CD4-positive, alpha-beta T cell (primary cell): ENCODE measurements at places on chromosomes 2 and 18.
A peak's percentile ranks its signal among the peaks of the same experiment; 100 is the strongest.

- DNase-seq: no peak
Observed at GRCh38 chr2:57402755-57403154, 643.9 kb upstream of the VRK2 start.

- peak; percentile 16 for DNase-seq
Observed at GRCh38 chr2:216084547-216084946, 2.8 kb downstream of the TMEM169 start.

DNA sequence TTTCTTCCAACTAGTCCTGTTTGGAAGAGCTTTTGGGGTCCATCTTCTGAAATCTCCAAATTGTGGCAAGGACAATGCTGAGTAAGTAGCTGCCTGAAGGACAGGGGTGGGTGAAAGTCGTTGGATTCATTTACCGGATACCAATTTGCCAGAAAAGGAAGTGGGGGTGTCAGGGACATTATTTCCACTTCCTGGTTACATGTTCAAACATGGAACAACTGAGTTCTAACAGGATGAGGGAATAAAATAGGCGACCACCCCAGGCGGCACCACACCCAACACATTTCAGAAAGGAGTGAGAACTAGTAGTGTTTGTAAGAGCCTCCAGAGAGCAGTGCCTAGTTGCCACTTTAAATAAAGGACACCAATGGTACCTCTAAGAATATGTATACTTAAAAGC, 158.6 kb upstream of the SERTAD2 start:
- no peak for DNase-seq

DNA sequence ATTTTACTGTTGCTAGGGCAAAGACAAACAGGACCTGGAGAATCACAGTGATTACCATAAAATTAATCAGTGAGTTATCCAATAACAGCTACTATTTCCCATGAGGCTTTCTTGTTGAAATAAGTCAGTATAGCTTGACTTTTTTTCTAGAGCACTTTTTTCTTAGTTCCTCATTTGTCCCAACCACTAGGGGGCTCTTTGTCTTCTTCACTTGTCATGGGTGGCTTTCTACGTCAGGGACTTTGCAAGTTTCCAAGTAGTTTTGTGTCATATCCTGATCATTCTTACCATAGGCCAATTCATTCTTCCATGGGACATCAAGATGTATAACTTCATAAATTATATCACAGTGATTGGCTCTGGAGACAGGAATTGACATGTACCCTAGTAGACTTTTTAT, 1019.6 kb upstream of the PIK3C3 start:
- DNase-seq: no peak

DNA sequence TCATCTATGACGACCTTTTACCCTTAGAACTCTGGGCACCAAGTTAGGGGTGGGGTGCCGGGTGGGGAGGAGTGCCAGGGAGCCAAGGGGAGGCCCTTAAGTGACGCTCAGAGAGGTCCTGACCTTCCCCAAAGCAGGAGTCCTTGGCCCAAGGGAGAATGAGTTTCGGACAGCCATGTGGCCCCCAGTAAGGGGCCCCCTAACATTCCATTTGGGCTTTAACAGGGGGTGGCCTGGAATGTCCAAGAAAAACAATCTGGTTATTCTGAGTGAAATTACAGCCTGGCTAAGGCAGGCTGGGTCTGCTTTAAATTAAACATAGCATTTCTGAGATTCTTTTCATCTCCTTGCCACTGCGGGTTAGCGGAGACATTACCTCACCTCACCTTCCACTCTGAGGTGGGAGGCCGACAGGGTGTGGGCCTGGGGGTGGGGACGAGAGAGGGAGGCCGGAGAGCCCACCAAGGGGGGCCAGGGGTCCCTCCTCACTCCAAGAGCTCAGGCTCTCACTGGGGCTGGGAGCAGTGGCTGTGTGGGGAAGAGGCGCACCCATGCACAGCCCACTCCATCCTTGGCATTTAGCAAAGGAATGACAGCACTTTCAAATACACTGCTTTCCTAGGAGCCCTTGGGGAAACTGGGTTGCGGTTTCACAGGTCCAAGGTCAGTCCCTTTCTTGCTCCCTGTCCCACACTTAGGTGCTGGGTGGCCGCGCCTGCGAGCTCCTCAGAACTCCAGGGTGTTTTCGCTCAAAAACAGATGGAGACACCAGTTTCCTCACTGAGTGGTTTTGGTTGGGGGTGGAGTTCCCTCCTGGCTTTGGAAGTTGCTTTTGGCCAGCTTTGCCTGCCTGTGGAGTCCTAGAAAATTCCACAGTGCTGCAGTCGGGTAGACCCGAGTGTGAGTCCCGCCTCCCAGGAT, 107.4 kb downstream of the POLR1A start:
- DNase-seq: no peak

- no peak for DNase-seq
Observed at GRCh38 chr18:67670024-67670543, 153.6 kb upstream of the DSEL start.

DNA sequence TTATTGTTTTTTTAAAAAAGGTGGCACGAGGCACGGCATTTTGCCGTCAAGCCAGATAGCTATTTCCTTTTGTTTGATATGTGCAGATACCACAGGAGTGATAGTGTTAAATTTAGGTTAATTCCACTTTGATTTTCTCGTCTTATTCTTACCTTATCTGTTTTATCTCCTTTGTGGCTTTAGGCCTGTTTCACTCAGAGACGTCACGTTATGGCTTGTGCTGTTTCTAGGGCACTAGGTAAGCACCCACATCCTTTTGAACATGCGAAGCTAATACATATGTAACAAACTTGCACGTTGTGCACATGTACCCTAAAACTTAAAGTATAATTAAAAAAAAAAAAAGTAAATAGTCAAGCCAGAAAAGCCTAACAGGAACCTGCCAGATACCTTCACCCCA, 57.8 kb downstream of the C18orf63 start:
- DNase-seq: peak; percentile 55

DNA sequence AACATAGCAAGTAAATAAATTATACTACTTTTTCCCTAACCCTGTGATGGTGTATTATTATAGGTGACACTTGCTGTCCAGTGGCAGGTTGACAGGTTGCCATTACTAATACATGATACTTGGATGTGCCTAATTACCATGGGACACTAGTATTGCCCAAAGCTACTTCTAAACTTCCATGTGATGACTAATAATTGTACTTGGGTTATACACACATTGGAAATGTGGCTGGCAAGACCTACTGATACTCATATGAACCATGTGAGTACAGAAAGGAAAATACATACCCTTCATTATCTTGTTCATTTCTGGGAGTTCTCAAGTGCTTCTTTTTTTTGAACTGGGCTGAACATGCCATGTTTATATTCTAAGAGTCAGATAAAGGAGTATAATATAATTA, 156.4 kb downstream of the IKZF2 start:
- DNase-seq: no peak

GRCh38 chr2:134216152-134216829, 37.6 kb upstream of the MGAT5 start:
- DNase-seq: peak; percentile 35

DNA sequence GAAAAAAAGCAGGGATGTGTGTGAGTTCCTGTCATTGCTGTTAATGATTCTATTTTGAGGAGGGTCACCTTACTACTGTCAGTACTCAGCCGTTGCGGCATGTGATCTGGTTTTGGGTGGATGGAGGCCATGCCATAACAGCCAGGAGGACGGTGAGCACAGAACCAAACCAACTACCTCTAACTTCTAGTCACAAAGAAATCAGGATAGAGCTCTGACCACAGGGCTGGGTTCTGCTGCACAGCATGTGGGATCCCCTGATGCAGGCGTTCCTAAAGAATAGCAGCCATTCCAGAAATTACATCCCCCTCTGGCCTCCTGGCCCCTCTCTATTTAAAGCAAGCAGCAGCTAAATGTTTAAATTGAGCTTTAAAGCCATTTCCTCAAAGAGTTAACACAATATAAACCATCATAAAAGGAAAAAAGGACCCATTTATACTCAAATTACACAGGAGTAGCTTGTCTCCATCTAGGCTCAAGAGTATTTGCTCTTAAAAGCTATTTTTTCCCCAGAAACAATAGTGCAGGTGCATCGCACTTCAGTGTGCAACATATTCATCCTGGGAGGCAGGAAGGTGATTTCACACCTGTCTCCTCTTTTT, 786.4 kb downstream of the RNF144A start:
- DNase-seq: no peak

GRCh38 chr2:120546048-120546864, 189.4 kb upstream of the GLI2 start:
- DNase-seq: no peak

DNA sequence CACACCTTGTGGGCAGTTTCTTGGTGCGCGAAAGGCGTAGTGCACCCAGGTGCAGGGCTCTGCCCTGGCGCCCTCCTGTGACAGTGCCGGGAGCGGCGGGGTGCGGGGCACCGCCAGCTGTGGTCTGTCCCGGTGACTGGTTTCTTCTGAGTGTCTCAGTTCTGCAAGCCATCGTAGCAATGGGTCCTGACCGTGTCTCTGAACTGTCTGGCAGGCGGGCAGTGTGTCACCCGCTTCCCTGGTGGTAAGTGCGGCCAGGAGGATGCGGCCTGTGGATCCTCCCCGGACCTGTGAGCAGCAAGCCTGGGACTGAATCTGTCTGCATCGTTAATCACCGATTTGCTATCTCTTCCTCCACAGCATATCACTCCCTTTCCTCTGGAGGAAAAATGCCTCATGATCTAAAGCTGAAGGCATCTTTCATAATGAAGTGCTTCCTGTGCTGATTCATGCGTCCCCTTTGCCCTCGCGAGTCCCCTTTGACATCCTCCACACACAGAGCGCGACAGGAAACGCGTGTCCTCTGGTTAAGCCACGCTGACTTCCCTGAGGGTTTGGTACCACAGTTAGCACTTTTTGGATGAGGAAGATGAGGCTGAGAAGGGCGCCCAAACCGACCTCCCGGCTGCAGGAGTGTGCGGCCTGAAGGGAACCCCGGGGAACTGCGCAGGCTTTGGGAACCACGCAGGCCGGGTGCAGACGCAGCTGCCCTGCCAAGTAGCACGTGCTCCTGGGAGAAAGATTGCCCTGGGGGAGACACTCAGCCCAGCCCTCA, 416.0 kb upstream of the HS6ST1 start:
- peak; percentile 48 for DNase-seq

DNA sequence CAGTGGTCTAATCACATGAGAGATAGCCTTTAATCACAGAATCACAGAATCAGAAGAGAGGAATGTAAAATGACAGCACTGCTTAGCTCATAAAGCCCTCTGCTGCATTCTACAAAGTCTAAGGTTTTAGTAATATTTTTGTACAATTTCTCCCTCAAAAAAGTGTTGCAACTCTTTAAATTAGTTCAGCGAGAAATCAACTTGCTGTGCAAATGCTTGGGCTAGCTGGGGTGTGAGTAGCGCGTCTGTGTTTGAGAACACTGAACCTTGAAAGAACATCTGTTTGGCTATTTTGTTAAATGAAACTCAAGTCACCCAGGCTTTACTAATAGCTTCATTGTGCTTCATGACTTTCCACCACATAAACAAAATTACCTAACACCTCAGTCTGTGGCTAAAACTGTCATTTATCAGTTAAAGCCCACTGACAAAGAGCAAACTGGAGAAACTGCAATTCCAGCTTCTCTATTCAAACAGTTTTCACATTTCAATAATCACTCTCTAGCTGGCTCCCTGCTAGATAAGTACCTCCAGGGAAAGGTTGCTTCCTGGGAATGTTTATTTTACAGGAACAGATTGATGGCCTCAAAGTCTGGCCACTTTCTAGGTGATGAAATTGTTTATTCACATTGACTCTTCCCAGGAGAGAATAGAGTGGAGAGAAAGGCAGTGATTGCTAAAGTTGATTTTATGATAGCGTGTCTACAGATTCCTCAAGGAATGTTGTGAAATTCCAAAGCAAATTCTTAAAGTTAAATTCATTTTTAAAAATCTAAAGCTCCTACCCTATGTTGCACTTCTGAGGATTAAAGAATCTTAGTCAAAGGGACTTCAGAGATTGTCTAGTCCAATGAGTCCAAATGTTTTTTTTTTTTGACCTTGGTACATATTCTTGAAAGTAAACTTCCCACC, 36.0 kb upstream of the STAT1 start:
- DNase-seq: no peak

- no peak for DNase-seq
Observed at GRCh38 chr2:193331676-193332075, 1136.9 kb upstream of the TMEFF2 start.

DNA sequence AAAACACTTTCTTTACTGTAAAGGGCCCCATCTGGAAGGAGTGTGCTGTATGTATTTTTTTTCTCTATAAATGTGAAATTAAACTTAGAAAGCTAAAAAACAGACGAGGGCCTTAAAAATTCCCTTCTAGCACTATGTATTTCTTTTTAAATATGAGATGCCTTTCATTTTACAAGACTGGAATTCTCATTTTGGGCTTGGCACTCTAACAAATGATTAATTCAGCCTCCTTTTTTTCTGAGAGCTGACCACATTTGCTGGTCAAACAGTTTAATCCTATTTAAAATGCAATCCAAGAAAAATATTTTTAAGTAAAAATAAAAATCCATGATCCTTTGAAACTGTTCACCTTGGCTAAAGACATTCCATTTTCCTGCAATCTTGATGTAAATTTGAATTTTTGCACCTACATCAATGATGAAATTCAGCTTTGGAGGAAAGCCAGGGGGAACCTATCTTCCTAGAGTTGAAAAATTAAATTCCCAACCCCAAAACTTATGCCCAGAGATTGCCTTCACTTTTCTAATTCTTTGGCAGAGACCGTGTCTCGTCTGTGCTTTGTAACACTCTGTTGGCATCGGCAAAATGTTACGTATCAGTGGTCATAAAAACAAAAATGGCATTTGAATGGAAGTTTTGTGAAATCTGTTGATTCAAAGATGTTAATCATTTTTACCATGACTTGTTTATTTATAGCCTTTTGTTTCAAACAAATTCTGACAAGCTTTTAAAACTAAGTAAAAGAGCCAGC, 284.5 kb downstream of the ZNF521 start:
- no peak for DNase-seq

DNA sequence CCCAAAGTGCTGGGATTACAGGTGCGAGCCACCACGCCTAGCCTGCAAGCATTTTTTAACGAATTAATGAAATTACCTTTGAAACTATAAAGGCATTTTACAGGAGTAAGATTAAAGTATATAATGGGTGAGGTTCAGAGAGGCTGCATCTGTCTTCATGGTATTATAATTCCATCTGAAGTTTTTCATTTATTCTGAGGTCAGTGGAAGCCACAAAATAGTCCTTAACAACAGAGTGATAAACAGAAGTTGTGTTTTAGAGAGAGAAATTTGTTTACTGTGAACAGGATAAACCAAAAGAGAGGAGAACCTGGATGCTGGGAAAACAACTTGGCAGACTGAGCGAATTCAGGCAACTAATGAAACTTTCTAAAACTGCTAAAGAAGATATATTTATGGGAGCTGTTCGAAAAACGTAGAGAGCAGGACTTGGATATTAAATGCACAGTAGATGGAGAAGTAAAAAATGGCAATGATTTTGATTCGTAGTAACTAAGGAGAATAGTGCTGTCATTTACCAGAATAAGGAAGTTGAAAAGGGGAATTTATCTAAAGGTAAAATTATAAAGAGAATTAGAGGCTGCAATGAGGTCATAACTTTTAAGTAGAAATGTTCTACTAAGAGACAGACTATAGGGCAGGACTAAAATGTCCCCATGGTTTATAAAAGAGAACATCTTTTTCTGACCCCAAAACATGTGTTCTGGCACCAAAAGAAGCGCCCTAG, 37.9 kb upstream of the ITGA4 start:
- DNase-seq: no peak
